ENCODE measurements at places on chromosomes 16 and 17. TPM values are rescaled to one million over a fixed set of nuclear protein-coding genes. Genes with fewer than 3 reads are reported as not detected.

DNA sequence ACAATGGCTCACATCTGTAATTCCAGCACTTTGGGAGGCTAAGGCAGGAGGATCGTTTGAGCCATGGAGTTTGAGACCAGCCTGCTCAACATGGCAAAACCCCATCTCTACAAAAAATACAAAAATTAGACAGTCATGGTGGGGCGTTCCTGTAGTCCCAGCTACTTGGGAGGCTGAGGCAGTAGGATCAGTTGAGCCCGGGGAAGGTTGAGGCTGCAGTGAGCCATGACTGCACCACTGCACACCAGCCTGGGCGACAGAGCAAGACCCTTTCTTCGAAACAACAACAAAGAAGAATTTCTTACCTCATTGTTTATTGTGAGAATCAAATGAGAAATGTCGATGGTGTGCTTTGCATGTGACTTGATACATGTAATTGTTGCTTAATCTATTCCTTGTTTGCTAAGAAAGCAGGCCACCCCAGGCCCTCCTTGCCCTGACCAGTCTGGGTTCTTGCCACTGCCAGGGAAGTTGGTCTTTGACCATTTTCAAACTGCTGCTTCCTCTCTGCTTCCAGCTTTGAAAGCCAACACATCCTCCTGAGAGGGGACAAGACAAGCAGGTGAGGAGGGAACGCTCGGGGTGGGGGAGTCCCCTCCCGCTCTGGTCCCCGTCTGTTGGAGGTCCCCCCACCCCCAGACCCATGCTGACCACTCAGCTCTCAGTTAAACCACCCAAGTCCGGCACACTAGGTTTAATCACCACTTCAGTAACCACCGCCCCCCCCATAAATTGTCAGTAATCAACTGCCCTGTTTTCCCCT, 47.3 kb upstream of the CPNE2 start:
- H3K27me3 ChIP-seq, result no peaks in the 10 kb centered on the region
- H3K4me3 ChIP-seq, result no peak overlapping the region
- H3K4me1 ChIP-seq, result peaks cover 8% of the 10 kb centered on the region
- DNase-seq, result no peak
- no peaks in the 10 kb centered on the region for H3K36me3 ChIP-seq
- H3K27ac ChIP-seq, result no peak overlapping the region

GRCh38 chr17:1743088-1743439, 393 bp downstream of the SERPINF2 start:
- H3K27ac ChIP-seq, result no peak overlapping the region
- H3K36me3 ChIP-seq, result no peaks in the 10 kb centered on the region
- no peaks in the 10 kb centered on the region for H3K27me3 ChIP-seq
- H3K4me1 ChIP-seq, result no peaks in the 10 kb centered on the region
- no peak for DNase-seq

- DNase-seq, result no peak
- H3K27ac ChIP-seq, result peak overlapping the region; percentile 87
- no peak overlapping the region for H3K4me3 ChIP-seq
- peaks cover 46% of the 10 kb centered on the region for H3K4me1 ChIP-seq
- H3K27me3 ChIP-seq, result no peaks in the 10 kb centered on the region
- no peaks in the 10 kb centered on the region for H3K36me3 ChIP-seq
These were observed 64.2 kb downstream of the GNA13 start for GRCh38 chr17:64992325-64992802.

Gene LITAFD
- not detected for total RNA-seq

Gene TEKT5
- total RNA-seq, result not detected

Gene TMC7
- total RNA-seq, result not detected

Gene XPO6
- total RNA-seq, result 40.1 TPM

Gene KREMEN2
- not detected for total RNA-seq
